Esophagus squamous epithelium (tissue), 5 donors: ENCODE measurements at places on chromosomes 1 and 21.

DNA sequence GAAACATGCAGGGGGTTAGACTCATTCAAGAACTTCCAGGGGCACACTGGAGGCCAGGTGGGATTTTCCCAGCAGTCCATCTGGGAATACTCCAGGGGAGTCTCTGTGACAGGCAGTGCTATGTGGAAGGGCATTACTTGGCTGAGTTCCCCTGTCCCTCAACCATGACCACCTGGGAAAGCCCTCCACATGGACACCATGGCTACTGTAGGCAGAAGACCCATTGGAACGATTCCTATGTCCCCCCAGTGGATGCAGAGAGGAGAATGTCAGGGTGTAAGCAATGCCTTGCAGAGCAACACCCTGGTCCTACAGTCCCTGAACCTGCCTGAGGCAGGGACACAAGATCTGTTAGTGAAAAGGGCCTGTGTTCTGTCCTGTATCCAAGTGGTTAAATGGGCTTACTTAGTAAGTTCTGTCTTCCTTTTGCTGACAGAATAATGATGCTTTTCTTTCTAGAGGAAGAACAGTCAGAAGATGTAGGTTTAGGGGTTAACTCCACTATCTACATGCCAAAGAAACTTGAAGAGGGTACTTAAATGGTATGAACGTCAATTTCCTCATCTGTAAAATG, 13.4 kb downstream of the SLAMF1 start:
- H3K36me3 ChIP-seq = no peaks in the 10 kb centered on the region
- peaks cover 19% of the 10 kb centered on the region for H3K4me1 ChIP-seq
- no peaks in the 10 kb centered on the region for H3K27me3 ChIP-seq
- no peak overlapping the region for H3K27ac ChIP-seq
- no peak overlapping the region for H3K4me3 ChIP-seq

- H3K27ac ChIP-seq = no peak overlapping the region
- H3K36me3 ChIP-seq = no peaks in the 10 kb centered on the region
- H3K4me3 ChIP-seq = no peak overlapping the region
- H3K4me1 ChIP-seq = no peaks in the 10 kb centered on the region
- DNase-seq = no peak
Observed at GRCh38 chr1:111911061-111911460, 78.4 kb downstream of the KCND3 start.

DNA sequence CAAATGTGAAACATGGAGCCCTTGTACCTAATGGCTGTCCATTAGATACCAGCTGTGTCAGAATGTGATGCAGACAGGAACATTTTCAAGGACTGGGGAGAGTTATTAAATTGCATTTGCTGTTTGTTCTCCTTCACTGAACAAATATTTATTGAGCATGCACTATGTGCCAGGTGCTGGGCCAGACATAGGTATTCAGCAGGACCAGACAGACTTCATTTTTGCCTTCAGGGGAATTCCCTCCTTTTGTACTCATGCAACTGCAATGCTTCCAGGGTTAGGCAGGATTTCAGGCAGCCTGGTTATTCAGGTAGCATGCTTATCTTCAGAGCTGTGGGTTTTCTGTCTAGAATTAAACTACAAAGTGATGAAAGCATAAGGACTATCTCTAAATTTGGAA, 64.2 kb upstream of the SMYD2 start:
- H3K27me3 ChIP-seq = no peaks in the 10 kb centered on the region
- peaks cover 34% of the 10 kb centered on the region for H3K4me1 ChIP-seq
- H3K27ac ChIP-seq = no peak overlapping the region
- H3K36me3 ChIP-seq = no peaks in the 10 kb centered on the region
- no peak overlapping the region for H3K4me3 ChIP-seq

GRCh38 chr21:39181205-39181818, 1.9 kb downstream of the PSMG1 start:
- H3K27me3 ChIP-seq = no peaks in the 10 kb centered on the region
- H3K36me3 ChIP-seq = peaks cover 5% of the 10 kb centered on the region
- H3K27ac ChIP-seq = no peak overlapping the region

- H3K27ac ChIP-seq = no peak overlapping the region
- no peaks in the 10 kb centered on the region for H3K27me3 ChIP-seq
- DNase-seq = no peak
- no peak overlapping the region for H3K4me3 ChIP-seq
- H3K36me3 ChIP-seq = no peaks in the 10 kb centered on the region
- no peaks in the 10 kb centered on the region for H3K4me1 ChIP-seq
Observed at GRCh38 chr1:187122566-187122965, 293.8 kb downstream of the PLA2G4A start.

DNA sequence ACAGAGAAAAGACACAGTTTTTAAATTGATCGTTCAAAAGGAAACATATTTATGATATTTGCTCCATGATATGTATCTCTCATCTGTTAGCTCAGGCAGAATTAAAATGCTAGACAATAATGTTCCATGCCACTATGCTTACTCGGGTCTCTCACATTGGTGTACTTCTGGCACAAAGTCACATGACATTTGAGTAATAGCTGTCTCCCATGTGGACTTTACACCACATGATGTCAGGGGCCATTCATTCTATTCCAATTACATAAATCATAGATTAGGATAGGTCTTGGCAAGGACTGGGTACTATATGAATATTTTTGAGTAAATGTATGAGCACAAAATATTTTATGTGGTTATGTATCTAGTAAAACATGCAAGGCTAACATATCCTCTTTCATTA, 648.4 kb downstream of the PLA2G4A start:
- no peaks in the 10 kb centered on the region for H3K36me3 ChIP-seq
- no peak for DNase-seq
- no peak overlapping the region for H3K27ac ChIP-seq
- no peaks in the 10 kb centered on the region for H3K27me3 ChIP-seq
- no peaks in the 10 kb centered on the region for H3K4me1 ChIP-seq
- H3K4me3 ChIP-seq = no peak overlapping the region
